Epithelial cell of proximal tubule (primary cell): ENCODE measurements at places on chromosomes 4 and X.

DNA sequence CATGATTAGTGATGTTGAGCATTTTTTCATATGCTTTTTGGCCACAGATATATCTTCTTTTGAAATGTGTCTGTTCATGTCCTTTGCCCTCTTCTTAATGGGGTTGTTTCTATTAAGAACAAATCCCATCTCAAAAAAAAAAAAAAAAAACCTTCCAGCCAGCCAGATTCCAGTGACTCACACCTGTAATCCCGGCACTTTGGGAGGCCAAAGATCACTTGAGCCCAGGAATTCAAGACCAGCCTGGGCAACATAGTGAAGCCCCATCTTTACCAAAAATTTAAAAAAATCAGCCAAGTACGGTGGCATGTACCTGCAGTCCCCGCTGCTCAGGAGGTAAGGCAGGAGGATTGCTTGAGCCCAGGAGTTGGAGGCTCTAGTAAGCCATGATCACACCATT lies 5.1 kb downstream of the RAB33B start:
- DNase-seq = no peak

GRCh38 chrX:35682476-35682875 lies 115.7 kb upstream of the MAGEB16 start:
- no peak for DNase-seq

DNA sequence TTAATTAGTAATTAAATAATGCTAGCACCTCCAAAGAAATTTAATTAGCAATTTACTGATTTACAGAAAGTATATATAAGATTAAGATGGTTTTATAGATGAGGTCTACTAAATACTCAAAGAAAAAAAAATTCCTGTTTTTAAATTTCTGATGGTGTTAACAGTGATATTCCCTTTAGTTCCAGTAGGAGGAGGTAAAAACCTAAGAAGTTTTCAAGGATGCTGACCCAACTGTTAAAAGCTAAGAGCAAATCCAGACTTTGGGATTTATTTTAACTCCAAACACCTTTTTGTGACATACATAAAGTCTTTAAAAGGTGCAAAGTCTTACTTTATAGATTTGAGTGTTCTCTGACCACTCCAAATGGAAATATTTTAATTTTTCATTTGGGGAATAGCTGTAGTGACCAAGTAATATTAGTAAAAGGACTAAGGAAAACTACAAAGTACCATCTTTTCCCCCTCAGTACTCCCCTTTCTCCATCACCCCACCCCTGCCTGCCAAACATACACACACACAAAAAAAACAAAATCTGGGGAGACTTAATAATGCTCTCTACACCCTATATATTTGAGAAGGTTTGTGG lies 34.2 kb upstream of the CSN1S1 start:
- DNase-seq = no peak

DNA sequence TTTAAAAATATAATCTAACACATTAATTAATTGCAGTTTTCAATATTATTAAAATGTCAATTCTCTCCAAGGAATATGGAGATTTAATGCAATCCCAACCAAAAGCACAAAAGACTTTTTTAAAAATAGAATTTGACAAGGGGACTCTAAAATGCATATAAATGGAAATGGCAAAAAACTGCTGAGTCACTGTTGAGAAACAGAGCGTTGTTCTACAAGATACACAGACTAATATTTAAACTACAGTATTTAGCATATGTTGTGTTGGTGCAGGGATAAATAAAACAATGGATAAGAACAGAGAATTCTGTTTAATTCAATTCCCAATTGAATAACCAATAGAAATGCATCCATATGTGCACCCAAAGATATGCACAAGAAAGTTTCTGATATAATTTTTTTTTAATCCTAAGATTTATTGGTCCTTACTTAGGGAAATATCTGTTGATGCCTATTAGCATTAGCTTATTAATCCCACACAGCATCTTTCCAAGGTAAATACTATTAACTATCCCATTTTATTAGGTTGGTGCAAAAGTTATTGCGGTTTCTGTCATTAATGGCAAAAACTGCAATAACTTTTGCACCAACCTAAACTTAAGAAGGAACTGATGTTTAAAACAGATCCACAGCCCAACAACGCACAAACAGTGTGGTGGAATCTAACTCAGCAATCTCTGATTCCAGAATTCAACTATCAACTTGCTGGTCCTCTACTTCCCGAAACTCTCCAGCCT lies 86.8 kb upstream of the VEGFC start:
- no peak for DNase-seq

GRCh38 chrX:389021-389441 lies 2.3 kb upstream of the PPP2R3B start:
- no peak for DNase-seq

- no peak for DNase-seq
Measured at GRCh38 chrX:70449457-70449966, 4.9 kb downstream of the DLG3 start.

DNA sequence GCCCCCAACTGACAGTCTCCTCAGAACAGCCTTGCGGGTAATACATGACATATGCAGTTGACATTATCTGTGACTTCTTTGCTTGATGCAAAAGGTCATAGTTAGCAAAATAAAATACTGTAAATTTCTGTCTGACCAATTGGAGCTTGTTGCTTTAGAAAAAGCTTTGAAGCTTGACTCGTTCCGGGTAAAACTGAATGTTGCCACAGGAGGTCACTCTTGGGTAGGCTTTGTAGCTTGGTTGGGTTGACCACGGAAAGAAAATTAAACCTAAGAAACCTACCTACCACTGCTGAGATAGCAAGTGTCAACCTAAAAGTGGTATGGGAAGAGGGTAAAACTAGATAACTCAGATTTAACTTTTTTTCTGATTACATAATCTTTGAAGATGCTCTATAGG lies 23.2 kb downstream of the PRPS2 start:
- no peak for DNase-seq

- DNase-seq = no peak
Measured at GRCh38 chrX:119756926-119757635, 1.3 kb upstream of the SOWAHD start.

- no peak for DNase-seq
Measured at GRCh38 chrX:74389016-74389722, 32.1 kb upstream of the SLC16A2 start.

DNA sequence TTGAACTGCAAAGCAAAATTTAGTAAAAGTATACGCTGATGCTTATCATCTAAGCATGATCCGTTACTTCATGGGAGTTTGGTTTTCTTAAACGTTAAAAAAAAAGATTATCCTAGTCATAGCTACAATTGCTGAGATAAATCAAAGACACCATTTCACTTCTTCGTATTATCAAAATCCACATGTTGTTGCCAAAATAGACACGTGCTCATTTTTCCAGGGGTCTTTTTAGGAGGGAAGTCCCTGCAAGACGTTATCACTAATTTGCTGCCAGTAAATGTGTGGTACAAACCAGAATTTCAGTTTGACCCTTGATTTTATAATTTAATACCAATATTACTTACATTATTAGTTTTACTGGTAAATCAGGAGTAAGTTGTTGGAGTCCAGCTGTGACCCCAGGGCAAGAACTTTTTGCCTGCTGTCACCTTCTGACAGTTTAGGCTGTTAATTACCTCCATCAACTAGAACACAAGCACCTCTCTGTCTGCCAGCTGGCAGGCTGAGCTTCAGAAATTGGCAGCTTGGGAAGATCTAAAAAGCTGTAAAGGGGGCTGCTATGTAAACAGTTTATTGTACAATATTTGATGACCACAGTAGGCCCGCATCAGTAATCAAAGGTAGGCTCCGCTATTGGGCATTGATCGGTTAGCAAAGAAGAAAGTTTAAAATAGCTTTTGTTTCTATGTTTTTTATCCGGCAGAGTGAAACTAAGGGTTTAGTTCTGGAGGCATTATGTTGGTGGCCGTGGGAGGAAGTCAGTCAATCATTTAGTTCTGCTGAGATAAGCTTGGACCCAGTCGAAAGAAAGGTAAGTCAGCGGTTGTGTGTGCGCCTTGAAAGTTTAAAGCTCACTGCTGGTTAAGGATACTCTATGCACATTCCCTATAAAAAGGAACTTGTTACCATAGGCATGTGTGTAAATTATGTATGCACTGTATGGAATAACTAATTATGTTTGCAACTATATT lies 196.4 kb downstream of the FBXO8 start:
- DNase-seq = no peak

GRCh38 chrX:47080215-47080914 lies 2.1 kb downstream of the RGN start:
- DNase-seq = no peak

DNA sequence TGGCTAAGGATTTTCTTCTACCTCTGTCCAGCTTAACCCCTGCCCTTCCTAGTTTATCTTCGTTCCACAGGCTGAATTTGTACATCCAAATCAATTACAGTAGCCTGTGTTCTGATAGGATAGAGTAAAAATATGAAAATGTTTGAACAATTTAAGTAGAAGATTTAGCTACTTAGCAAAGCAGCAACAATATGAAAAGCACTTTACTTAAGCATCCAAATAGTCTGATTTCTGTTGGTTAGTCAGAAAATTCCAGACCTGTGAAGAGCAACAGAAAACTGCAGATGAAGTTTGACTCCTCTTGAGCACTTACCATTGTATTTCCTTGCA lies 2.0 kb downstream of the ARSJ start:
- no peak for DNase-seq

DNA sequence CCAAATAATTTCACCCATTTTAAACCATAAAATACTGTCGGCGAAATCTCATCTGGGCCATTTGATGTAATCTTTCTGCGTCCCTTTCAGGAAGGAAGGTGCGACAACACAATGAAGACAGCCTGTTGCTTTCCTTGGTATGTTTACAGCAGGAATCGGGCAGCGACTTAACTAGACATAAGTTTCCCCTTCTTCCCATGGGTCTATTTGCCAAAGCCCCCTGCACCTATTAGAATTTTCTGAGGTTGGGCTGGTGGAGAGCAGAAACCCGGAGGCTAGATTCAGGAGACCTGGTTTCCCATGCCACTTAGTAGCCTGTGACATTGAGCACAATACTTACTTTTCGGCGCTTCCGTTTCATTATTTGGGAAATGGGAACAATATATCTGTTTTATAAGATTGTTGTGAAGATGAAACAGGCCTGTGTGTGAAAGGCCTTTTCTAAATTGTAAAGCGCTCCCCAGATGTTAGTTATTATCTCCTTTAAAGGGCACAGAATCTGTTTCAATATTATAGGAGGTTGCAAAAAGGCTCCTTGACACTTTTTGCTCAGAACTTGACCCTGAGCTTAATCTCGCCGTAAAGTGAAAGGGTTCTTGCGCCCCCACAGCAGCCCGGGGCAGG lies 552 bp upstream of the AFF1 start:
- no peak for DNase-seq

GRCh38 chr4:69726971-69727370 lies 33.4 kb downstream of the SULT1B1 start:
- no peak for DNase-seq

GRCh38 chr4:77454858-77455257 lies 150.8 kb upstream of the CXCL13 start:
- DNase-seq = no peak

DNA sequence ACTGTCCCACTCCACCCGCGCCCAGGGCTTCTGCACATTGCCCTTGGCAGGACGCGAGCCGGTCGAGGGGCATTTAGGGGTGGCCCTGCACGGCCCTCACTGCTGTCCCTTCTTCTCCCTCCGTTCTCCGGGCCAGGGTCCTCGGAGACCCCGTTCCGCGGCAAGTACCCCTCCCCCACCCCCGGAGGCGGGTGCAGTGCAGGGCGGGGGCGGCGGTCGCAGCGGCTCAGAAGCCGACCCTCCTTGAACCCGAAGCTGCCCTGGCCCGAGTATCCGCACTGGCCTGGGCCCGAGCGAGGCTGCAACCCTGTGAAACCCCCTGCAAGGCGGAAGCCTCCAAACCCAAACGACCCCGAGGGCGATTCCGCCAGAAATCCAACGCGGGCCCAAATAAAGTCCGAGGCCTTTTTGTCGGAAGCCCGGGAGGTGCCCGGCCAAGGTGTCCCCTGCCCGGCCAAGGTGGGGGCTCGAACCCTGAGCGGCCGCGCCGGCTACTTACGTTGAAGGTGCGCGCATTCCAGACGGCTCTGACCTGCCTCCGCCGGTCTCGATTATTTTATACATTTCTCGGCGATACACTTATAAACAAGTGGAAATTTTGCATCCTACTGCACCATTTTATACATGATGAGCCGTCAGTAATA lies 53.1 kb upstream of the TMEM33 start:
- DNase-seq = no peak

GRCh38 chrX:70452143-70452733 lies 7.6 kb downstream of the DLG3 start:
- no peak for DNase-seq

- no peak for DNase-seq
Measured at GRCh38 chr4:138307319-138307718, 65.2 kb upstream of the SLC7A11 start.

DNA sequence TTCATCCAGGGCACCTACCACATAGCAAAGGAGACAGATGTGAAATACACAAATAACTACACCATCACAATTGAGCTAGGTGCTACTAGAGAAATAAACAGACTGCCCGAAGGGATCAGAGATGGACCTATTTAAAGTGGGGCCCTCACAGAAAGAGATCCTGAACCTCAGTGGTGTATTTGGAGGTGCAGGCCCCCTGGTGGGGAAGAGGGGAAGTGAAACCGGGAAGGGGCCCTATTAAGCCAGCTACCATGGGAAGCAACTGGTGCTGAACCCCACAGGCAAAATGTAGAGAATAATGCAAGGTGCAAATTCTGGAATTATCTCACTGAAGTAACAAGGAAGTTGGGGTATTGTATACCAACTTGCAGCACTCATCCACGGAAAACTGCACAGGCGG lies 78.6 kb upstream of the FAM9A start:
- DNase-seq = no peak

GRCh38 chrX:33252306-33252825 lies 41.0 kb upstream of the DMD start:
- DNase-seq = no peak

DNA sequence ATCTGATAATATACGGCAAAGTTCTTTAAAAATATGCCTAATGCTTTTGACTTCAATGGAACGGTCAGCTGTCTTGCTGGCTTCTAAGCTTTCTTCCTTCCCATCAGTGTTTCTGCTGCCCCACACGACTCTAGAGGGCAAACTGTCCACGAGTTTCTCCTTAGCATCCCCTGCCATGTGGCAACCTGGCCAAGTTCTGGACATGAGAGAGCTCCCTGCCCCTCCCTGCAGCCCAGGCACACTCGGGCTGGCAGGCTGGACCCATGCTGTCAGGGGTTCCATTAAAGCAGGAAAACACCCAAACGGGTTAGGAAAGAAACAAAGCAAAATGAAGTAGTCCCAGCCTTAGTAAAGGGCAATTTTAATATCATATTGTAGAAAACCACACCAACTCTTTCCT lies 38.8 kb downstream of the KDR start:
- no peak for DNase-seq

- DNase-seq = no peak
Measured at GRCh38 chrX:40267334-40268187, 169.8 kb upstream of the BCOR start.

GRCh38 chr4:102586002-102586643 lies 85.0 kb downstream of the NFKB1 start:
- DNase-seq = no peak

- no peak for DNase-seq
Measured at GRCh38 chrX:46737462-46737861, 21.5 kb downstream of the SLC9A7 start.

GRCh38 chr4:20252656-20253282 lies 1.1 kb downstream of the SLIT2 start:
- no peak for DNase-seq

- no peak for DNase-seq
Measured at GRCh38 chrX:57930051-57930450, 19.8 kb upstream of the ZXDA start.

GRCh38 chr4:177008836-177009501 lies 216.2 kb upstream of the VEGFC start:
- DNase-seq = no peak
